ENCODE measurements at places on chromosomes 1 and 21.

GRCh38 chr1:211174375-211174774, 40.4 kb upstream of the KCNH1 start:
- ATAC-seq = no peak

- no peak for ATAC-seq
These were observed 229.5 kb downstream of the PAPPA2 start for GRCh38 chr1:176692431-176692830.

DNA sequence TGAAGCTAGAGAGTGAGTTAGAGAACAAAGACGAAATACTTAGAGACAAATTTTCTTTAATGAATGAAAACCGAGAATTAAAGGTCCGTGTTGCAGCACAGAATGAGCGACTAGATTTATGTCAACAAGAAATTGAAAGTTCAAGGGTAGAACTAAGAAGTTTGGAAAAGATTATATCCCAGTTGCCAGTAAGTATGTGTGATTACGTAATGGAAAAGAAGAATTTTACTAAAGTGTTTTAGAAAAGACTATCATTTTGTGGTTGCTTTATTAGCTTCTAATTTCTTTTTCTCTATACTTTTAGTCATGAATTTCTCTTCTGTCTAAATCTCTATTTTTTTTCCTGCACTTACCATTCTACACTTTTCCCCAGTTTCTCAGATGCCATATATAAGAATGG, 26.7 kb downstream of the CCDC18 start:
- no peak for ATAC-seq

- ATAC-seq = peak; percentile 64
These were observed 275.4 kb upstream of the SGIP1 start for GRCh38 chr1:66258404-66259105.

DNA sequence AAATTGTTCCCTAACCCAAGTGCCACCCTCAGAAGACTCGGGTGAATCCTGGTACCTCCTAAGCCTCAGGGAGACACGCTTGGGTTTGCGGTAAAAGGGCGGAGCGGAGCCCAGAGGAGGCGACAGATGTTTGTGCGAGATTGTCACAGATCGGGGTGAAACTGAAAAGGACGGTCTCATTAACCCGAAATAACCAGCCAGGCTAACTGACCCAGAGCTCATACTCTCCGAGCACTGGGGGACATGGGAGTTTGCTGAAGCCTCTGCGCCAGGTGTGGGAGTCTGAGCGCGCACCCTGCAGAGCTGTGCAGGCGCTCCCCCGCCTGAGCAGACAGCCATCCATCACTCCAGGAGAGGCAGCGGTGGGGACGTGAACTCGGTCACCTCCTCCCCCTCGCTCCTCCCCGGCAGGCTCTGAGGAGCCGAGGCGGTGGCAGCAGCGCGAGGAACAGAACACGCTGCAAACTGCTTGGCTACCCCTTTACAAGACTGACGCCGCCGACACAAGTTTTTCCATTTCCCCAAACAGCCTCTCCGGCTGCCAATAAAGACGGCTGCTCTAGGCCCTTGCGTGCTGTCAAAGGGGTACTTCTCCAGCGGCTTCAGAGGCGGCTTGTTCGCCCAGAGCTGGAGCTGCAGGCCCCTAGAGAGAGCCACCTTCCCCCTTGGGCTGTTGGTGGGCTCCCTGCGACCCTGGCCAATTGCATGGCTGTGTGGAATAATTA, 43.5 kb downstream of the RRAGC start:
- ATAC-seq = peak; percentile 46

DNA sequence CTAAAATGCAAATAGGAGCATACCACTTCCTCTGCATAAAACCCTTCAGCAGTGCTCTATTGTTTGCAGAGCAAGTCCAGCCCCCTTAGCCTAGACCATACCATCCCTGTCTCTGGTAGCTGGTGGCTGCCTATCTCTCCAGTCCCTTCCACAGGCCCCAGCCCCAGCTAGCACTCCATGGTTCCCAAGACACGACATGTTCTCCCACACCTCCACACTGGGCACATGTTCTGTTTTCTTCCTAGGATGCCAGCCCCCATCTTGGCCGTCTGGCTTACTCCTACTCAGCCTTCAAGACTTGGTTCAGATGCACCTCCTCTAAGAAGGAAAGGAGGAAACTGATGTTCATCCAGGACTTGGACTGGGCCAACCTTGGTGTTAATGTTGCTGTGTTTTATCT, 108.4 kb downstream of the BEND5 start:
- ATAC-seq = no peak

DNA sequence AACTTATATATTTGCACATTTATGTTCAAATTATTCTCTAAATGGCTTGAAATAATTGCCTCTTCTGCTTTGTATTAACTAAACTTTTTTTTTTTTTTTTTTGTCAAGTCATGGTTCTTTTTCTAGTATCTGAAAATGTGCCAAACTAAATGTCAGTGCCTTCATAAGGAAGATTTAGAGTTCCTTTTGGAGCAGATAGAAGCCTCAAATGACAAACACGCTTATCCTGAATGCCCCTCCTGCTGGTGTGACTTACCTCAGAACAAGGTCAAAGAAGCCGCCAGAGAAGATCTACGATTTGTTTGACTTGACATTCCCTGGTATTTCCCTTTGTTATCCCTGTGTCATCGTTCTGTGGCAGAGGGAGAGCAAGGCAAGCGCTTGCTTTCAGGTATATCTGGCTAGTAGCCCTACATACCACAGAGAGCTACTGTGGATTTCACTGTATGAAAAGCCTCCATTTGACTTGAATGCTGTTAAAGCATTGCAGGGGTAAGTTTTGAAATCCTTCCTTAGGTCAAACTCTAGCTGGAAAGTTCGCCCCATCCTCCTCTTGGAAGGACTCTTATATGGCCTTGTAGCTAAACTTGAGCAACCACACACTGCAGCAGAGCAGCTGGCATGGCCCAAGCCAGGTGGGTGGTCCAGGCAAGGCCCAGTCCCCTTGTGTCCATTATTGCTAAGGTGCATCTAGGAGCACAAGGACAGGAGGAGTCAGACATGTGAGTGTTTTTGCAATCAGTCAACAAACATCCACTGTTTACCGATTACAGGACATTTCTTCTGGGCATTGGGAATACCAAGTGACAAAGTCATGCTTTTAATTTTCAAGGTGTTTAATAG, 285.4 kb upstream of the USP25 start:
- no peak for ATAC-seq

GRCh38 chr1:228068359-228068758, 14.1 kb upstream of the ARF1 start:
- no peak for ATAC-seq

GRCh38 chr1:18398791-18399530, 81.8 kb upstream of the KLHDC7A start:
- ATAC-seq = no peak

DNA sequence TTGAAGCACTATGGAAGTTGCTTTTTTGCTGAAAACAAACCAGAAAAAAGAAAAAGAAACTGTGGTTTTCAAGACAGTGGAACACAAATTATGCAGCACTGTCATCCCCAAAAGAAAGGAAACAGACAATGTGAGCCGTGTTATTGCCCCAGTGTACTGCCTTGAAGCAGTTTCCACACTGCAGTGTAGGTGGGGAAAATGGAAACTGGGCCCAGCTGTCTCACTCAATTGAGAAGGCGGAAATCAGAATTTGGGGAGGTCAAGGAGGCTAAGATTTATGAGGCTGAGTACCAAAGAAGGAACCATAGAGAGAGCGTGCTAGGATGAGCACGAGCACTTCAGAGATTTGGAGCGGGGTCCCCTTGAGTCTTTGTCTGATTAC, 55.5 kb downstream of the MPZL1 start:
- ATAC-seq = no peak

GRCh38 chr1:77048615-77049005, 170.6 kb downstream of the PIGK start:
- no peak for ATAC-seq

- peak; percentile 75 for ATAC-seq
These were observed 34.7 kb upstream of the C1orf115 start for GRCh38 chr1:220655509-220655908.

DNA sequence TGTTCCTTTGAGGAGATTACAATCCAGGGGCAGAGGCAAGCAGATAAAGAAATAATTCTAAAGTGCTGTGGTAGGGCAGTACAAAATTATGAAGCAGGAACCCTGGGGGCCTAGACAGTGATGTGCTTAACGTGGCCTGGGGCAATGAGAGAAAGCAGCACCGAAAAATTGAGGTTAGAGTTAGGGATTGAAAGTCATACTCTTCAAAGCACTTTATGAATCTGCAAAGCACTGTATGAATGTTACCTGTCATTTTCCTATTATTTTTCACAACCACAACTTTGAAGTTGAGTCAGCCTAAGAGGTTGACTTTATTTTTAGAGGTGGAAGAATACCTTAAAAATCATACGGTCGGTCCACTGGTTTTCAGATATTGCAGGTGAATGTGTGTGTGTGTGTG, 183.4 kb upstream of the NFIA start:
- ATAC-seq = peak; percentile 51

- no peak for ATAC-seq
These were observed 229.4 kb downstream of the PTPRU start for GRCh38 chr1:29465755-29466154.

GRCh38 chr1:198909973-198910372, 271.1 kb downstream of the PTPRC start:
- no peak for ATAC-seq

- peak; percentile 51 for ATAC-seq
These were observed 515.1 kb upstream of the PTBP2 start for GRCh38 chr1:96206451-96206850.

Data from stimulated activated memory B cell treated with anti-CD40 and anti-IgM and Interleukin-4, amounts not matched to agents 10 μg/mL and 1 μg/mL and 100 μg/mL, for 72 hours (primary cell).